ENCODE measurements at places on chromosomes 4 and X.

DNA sequence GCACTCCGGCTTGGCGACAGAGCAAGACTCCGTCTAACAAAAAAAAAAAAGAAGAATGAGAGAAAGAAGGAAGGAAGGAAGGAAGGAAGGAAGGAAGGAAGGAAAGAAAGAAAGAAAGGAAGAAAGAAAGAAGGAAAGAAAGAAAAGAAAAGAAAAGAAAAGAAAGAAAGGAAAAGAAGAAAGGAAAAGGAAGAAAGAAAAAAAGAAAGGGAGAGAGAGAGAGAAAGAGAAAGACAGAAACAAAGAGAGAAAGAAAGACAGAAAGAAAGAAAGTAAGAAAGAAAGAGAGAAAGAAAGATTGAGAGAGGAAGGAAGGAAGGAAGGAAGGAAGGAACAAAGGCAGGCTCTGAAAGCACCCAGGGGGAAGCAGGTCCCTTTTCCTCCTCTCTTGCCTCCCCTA, 336.6 kb upstream of the GATB start:
- no peak for DNase-seq

DNA sequence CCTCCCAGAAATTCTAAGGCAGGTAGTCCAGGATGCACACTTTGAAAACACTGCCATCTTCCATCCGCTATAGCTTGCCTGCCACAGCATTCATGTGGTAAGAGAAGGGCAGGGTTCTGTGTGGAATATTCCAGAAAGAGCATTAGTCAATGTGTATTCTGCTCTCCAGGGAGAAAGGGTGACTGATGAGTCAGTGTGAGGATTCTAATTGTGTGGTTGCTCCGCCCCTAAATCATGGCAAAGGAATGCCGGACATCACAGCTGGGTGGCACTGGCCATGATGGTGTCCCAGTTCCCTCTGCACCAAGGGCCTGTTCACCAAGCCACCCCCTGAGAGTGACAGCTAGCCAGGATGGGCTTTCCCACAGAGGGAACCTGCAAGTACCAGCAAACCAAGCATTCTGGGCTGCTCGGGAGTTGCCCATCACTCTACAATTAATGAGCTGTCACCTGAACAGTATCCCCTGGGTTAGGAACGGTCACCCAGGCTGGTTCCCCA, 9.5 kb downstream of the IDS start:
- no peak for DNase-seq

DNA sequence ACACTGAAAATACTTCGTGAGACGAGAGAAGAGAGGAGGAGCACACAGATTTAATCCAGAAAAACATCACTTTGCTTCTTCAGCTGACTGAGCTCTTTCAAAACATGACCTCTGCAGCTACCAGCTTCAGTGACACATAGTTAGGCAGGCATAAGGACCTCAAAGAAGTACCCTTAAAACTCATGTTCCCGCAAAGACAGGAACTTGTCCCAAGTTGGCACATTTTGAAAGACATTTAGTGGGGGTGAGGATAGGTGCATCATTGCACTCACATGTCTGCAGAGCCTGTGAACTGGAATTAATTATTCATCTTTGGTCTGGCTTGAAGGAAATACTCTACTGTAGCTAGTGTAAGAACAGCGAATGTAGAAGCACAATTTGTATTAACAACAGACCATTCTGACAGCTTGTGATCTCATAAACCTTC, 221.8 kb downstream of the MGST2 start:
- no peak for DNase-seq

DNA sequence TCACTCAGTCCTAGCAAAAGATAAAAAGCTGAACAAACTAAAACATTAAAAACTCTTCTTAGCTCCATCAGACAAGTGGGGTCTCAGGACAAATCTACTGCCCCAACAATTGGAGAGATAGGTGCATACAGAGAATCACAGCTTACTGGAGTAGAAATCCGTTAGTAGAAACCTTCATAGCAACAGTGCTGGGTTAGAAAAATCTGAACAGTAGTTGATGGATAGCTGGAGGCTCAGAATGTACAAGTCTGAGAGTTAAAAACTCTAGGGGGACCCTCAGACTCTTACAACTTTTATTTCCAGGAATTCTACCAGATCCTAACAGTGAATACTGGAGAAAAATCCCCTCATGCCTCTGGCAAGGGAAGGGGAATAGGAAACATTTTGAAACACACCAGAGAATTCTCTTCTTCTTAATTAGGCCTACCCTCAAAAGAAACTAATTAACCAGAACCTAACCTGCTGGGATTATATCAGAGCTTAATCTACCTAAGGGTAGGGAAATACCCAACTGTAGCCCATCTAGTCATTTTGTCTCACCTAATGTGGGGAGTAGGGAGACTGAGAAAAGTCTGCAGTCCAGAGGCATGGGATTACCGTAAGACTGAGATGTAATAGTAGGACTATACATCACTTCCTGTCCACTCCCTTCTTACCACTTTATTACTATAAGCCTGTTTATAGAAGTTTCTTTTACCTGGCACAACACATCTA, 165.0 kb upstream of the CTSO start:
- no peak for DNase-seq

DNA sequence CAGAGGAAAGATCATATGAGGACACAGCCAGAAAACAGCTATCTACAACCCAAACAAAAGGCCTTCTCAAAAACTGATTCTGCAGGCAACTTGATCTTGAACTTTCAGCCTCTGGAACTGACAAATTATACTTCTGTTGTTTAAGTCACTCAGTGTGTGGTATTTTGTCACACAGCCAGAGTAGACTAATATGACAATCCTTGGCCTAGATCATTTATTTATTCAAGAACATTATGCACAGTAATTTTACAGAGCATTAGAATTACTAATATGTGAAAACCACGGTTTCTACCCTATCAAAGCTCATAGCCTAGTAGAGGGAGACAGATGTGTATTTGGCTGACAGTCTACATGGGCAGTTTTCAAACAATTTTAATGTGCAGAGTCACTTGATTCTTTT, 167.8 kb upstream of the PCDH18 start:
- DNase-seq: no peak

- no peak for DNase-seq
These were observed 7.5 kb downstream of the CLDN2 start for GRCh38 chrX:106927700-106928099.

DNA sequence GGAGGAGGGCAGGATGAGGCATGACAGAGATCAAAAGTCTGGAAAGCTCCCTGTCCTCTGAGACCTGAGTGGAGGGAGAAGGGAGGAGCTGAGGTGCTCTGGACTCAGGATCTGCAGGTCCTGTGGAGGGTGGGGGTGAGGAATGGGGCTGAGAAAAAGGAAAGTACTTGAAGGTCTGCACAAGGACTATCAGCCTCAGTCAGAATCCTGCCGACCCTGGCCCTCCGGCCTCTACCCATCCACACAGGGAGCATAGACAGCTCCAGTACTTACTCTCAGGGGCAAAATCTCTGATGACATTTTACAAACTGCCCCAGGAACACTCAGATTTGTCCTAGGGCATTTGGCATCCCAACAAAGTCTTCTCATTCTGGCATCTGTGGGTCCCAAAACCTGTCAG, 991 bp upstream of the ITIH6 start:
- DNase-seq: no peak

DNA sequence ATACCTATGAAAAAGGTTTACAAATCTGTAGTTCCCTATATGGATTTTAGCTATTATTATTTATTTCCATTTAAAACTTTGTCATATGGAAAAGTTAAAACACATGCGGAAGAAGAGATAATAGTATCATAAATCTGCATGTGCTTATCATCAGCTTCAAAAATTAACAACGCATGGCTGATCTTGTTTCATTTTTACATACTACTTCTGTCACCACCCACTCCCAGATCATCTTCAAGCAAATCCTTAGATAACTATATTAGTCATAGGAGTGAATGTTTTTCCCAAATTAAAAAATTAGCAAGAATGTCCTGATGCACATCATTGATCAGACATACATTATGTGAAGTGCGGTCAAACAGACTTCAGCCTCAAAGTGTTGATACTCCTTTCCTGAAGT, 24.6 kb upstream of the MOB1B start:
- DNase-seq: no peak

- DNase-seq: no peak
These were observed 168.4 kb downstream of the KCNIP4 start for GRCh38 chr4:21780148-21780547.

DNA sequence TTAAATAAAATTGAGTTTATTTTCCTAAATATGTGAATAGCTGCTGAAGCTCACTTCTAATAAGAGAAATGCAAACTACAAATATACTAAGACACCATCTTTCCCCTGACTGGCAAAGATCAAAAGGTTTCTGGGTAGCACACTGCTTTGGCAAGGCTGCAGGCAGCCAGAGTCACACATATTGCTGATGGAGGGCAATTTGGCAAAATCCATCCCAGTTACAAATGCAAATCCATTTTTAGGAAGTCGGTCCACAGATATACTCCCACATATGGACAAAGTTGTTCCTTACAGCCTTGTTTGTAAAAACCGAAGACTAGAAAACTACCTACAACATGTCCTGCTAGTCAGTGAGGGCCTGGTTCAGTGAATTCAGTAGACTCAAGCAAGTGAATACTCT, 12.4 kb downstream of the USP46 start:
- no peak for DNase-seq

DNA sequence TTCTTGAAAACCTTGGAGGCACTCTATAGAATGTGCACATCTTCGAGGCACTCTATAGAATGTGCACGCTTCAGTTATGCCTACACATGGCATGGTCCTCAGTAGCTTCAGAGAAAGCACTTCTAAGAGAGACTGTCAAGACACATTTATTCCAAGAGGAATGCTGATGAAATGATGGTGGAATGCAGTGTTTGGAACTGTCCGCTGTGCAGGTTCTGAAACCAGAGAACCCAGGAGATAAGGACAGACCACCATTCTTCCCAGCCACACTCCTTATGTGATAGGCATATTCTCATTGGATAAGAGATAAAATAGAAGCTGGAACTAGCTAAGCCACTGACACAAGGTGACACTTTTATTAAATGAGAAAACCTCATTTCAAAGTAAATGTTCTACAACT, 263.3 kb downstream of the NLGN4X start:
- no peak for DNase-seq

DNA sequence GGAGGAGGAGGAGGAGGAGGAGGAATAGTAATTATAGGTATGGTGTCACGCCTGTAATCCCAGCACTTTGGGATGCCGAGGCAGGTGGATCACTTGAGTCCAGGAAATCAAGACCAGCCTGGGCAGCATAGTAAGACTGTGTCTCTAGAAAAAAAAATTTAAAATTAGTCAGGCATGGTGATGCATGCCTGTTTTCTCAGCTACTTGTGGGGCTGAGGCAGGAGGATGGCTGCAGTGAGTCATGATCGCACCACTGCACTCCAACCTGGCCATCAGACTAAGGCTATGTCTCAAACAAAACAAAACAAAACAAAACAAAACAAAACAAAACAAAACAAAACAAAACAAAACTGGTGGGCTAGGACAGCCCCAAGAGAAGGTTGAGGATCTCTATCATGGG, 3.0 kb downstream of the STARD8 start:
- no peak for DNase-seq

DNA sequence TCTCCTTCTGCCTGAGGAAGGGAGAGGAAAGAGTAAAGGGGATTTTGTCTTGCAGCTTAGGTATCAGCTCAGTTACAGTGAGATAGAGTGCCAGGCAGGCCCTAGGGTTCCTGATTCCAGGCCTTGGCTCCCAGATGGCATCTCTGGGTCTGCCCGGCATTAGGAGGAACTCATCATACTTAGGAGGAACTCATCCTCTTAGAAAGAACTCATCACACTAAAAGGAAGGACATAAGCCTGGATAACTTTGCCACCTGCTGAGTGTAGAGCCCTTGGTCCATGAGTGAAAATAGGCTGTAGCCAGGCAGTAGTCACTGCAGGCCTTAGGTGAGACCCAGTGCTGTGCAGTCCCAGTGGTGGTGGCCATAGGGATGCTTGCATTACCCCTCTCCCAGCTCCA, 367.1 kb downstream of the PACRGL start:
- DNase-seq: no peak

Measured in GM20000 (cell line).